ENCODE measurements at places on chromosomes 2 and 18. TPM values are rescaled to one million over a fixed set of nuclear protein-coding genes. Genes with fewer than 3 reads are reported as not detected.

The CTAGE1 gene
- polyA plus RNA-seq, result 0.05 TPM

The OTOS gene
- 0.40 TPM for polyA plus RNA-seq

The TBR1 gene
- polyA plus RNA-seq, result not detected

The ITGB6 gene
- polyA plus RNA-seq, result not detected

The MARCHF4 gene
- polyA plus RNA-seq, result 0.70 TPM

The TMEM182 gene
- 2.9 TPM for polyA plus RNA-seq

The SLC11A1 gene
- polyA plus RNA-seq, result 0.31 TPM
